Stimulated activated CD8-positive, alpha-beta memory T cell treated with anti-CD3 and anti-CD28 coated beads, Interleukin-7, amount 100 ng/mL, for 4 hours (primary cell): ENCODE measurements at places on chromosomes 16 and 17.

- no peak for DNase-seq
Measured at GRCh38 chr17:50106393-50107131, 11.4 kb downstream of the PDK2 start.

- no peak for DNase-seq
Measured at GRCh38 chr17:40813804-40814203, 8.6 kb downstream of the KRT10 start.

- no peak for DNase-seq
Measured at GRCh38 chr16:3781421-3781820, 64.1 kb upstream of the TRAP1 start.

- peak; percentile 48 for DNase-seq
Measured at GRCh38 chr17:41801374-41802271, 10.1 kb downstream of the P3H4 start.

- no peak for DNase-seq
Measured at GRCh38 chr17:44352828-44353671, 7.9 kb downstream of the GRN start.

DNA sequence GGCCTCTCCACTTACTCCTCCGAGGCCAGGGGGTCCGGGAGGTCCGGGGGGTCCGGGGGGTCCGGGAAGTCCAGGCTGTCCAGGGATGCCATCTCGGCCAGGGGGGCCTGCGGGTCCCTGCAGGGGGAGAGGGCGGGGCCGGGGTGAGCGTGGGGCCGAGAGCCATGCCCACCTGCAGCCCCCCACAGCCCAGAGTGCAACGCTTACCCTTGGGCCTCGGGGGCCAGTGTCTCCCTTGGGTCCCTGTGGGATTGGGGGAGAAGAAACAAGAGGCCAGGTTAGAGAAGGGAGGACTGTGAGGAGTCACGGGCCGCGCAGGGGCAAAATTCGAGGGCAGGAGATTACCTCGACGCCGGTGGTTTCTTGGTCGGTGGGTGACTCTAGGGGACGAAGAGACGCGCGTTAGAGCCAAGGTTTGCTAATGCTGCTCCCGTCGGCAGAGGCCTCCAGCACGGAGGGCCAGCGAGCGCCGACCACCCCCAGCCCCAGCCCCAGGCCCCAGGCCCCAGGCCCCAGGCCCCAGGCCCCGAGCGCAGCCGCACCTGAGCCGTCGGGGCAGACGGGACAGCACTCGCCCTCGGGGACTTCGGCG, 2.1 kb downstream of the COL1A1 start:
- DNase-seq = no peak
